ENCODE measurements at places on chromosomes 7 and 10.

GRCh38 chr10:85961073-85961472 is 405.5 kb downstream of the GRID1 start:
- no peak for DNase-seq

GRCh38 chr10:126110489-126111180 is 214.3 kb downstream of the FANK1 start:
- no peak for DNase-seq

DNA sequence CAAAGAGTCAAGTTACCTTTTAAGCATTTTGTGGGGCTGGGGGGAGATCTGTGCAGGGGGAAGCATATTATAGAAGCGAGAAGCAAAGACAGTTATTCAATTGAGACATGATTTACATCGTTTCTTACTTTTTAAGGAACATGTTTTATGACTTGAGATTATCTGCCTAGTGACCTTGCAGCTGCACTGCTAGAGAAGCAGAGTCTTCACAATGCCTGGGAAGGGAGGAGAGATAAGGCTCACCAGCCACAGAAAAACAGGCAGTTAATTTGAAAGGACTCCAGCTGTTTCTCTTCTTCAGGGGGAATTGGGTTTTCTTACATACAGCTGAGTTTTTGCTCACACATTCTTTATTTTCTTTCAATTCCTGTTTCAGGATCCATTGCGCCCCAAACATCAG is 31.0 kb downstream of the PHYH start:
- DNase-seq: no peak

- DNase-seq: no peak
Observed at GRCh38 chr7:140316165-140316661, 82.1 kb downstream of the SLC37A3 start.

DNA sequence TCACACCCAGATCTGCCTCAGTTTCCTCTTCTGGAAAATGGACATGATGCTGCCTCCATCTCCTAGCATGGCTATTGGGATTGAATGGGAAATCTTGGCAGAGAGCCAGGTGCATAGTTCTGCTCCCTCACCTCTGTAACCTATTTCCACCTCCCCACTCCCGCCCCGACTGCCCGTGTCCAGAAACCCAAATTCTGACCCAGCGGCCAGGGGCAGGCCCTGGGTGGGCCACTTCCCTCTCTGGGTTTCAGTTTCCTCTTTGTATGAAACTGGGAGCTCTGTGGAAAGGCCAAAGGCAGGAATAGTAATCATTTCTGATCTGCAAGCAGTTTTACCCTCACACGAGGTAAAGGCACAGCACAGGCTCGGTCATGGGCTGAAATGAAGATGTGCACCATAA is 74.1 kb upstream of the DUSP5 start:
- no peak for DNase-seq

- DNase-seq: no peak
Observed at GRCh38 chr10:116850058-116850611, 836 bp downstream of the ENO4 start.

- no peak for DNase-seq
Observed at GRCh38 chr7:29022291-29022988, 64.3 kb upstream of the TRIL start.
